NCI-H226 (cell line): ENCODE measurements at places on chromosomes 16 and 17.
A peak's percentile ranks its signal among the peaks of the same experiment; 100 is the strongest.

DNA sequence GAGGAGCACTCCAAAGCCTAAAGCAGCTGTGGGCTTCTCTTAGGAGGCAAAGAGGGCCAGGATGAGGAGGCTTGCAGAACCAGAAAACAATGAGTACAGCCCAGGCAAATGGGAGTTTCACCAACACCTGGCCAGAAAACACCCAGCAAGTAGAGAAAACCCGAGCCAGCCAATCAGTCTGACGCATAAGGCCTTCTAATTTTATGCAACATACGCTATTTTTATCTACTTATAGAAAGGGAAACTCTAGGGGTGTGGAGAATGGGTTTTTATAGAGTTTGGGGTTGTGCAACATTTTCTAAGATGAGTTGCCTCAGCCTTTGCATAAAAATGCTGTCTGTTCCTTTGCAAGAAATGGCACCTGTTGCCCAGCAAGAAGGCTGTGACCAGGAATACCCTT is 529.0 kb upstream of the CDH5 start:
- no peak for DNase-seq

DNA sequence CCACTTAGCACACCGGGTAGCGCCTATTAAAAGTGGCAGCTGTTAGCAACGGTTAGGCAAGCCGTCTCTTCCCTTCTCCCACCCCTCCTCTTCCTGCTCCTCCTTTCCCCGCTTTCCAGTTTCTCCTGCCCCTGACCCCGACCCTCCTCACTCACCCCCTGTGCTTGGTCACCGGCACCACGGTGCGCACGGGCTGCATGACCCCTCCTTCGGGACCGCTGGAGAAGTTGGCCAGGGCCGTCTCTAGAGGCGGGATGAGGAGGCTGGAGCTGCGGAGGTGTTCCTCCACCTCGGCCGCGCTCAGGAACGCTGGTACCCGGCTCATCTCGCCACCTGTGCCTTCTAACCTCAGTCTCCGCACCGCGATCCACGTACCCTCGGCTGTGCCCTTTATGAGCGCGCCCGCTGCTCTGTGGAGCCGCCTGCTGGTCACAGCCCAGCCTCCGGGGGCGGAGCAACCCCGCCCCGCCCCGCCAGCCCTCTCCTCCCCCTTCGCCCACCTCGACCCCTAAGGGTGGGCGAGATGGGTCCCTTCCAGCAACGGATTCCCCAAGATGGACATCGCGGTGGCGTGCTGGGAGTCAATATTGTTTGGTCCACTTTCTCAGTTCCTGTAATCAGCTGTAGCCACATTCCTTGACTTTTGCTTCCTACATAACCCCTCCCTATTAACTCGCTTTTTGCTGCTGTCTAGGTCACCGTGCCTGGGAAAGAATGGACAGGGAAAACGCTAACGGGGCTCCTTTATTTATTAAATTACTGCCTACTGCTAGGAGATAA is at the start of gene CRYM:
Gene CRYM (minus strand): TSS at position 364 of the 780 bp plus-strand sequence. CDS start 39 bp downstream, at position 325.
- DNase-seq: no peak

- no peak for DNase-seq
Measured at GRCh38 chr17:59178266-59178985, 22.9 kb downstream of the PRR11 start.

DNA sequence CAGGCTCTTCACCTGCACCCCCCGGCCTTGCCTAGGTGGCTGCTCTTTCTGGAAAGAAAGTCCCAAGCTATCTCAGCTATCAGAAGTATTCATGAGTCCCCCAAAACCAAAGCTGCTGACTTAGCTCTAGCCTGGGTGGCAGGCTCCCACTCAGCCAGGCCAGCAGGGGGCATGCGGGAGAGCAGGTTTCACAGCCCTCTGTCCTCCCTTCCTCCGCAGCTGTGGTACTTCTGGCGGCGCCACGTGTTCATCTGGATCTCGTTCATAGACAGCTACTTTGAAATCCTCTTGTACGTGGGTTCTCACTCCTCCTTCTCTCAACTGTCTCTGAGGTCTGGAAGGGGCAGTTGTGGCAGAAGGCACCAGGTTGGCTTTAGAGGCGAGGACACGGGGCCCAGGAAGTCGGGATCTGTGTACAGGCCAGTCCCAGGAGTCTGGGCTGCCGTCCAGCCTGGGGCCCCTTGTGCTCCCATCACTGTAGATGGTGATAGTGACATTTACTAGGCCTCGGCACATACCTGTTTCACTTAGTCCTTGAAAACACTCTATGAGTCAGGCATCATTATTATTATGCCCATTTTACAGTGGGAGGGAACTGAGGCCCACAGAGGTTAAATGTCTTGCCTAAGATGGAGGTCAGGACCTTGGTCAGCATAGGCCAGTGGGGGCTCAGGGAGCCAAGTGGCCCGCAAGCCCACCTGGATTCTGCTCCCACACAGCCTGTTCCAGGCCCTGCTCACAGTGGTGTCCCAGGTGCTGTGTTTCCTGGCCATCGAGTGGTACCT is 12.9 kb downstream of the TRPV2 start:
- no peak for DNase-seq

- no peak for DNase-seq
Measured at GRCh38 chr16:12089492-12090150, 113.1 kb downstream of the SNX29 start.

GRCh38 chr17:4136373-4136772 is 6.5 kb downstream of the ZZEF1 start:
- DNase-seq: no peak

DNA sequence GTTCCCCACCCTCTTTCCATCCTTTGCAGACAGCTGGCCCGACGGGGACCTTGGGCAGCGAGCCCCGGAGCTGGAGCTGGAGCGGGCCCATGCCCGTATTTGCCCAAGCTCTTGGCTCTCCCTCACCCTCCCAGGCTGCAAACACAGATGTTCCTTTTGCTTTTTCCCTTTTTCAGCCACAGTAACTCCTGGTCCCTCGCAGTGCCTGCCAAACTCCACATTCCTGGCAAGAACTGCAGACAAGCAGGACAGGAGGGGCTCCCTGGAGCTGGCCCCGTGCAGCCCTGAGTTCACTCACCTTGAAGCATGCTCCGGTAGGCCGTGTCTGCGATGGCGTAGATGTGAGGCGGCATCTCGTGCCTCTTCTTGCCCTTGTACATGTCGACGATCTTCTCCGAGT is 33.9 kb downstream of the MYH11 start:
- DNase-seq: no peak

DNA sequence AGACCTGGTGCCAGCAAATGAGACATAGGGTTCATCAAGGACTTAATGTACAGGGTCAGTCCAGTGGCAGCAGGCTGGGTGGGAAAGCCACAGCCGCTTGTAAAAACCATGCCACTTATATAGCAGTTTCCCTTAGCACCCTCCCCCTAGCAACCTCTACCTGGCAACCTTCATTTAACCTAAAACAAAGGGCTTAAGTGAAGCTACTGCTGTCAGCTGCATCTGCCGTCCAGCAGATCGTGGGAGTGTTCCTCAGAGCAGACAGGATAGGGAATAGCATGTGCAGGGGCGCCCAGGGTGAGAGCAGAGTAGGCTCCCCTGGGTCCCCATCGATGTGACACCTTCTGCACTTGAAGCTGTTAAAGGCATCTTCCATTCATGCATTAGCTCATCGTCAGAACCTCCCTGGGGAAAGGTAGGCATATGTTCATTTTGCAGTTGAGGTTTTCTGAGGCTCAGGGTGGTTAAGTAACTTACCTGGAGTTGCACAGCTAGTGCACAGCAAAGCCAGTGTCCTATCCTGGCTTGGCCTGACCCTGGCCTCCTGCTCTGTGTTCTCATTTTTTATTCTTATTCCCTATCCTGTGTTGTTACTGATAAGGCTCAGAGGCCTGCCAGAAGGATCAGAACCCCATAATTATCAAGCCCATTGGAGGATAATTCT is 112.5 kb downstream of the SOCS1 start:
- no peak for DNase-seq

- peak; percentile 38 for DNase-seq
Measured at GRCh38 chr17:79045842-79046196, 21.9 kb downstream of the C1QTNF1 start.

DNA sequence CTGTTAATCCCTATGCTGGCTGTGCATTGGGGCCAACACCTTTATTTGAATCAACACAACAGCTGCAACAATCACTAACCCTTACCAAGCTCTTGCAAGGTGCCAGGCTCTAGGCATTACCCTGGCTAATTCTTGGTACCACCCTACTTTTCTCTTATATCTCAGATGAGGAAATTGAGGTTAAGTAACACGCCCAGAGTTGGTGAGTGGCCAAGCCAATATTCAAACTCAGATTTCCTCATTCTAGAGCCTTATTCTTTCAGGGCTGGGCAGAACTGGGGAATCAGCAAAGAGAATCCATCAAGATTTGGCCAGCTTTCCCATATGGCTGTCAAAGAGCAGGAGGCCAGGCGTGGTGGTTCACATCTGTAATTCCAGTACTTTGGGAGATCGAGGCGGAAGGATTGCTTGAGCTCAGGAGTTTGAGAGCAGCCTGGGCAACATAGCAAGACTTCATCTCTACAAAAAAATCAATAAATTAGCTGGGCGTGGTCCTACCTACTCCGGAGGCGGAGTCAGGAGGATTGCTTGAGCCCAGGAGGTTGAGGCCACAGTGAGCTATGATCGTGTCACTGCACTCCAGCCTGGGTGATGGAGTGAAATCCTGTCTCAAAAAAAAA is 23.7 kb downstream of the ARSG start:
- DNase-seq: peak; percentile 36

DNA sequence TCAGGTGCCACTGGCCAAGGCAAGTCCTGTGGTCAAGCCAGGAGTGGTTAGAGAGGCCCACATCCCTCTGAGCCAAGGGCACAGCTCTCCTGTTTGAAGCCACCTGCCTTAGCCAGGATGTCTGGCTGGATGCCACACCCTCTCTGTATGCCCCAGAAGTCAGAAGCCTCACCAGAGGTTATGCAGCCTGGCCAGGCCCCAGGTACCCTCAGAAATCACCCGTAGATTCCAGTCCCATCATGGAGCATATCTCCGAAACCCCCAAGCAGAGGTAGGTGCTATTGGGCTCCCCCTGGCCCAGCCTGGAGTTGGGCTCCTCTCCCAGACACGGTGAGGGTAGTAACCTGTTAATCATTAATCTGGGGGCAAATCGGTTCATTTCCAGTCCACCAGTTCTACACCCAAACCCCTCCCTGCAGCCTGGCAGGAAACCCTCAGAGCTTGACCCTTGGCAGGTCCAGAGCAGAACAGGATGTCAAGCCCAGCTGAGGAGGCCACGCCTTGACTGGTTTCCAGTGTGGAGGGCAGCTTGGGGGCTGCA is 60.6 kb upstream of the TMEM97 start:
- DNase-seq: no peak

DNA sequence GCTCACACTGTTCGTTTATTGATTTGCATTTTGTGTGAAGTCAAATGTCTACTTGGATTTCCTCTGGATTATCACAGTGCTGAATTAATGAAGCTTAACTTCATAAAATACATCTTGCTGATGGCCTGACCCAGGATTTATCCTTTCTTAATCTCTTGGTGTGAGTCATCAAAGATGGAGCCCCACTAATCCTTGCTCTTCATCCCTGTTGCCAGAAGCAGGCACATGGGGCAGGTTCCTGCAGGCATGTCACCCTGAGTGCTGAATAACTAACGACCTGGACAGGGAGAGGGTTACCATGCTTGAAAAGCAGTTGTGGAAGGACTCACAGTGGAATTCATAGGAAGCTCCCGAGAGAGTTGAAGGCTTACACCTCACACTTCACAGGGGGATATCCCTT is 56.0 kb upstream of the FA2H start:
- no peak for DNase-seq

GRCh38 chr17:21095735-21096134 is 31.0 kb upstream of the DHRS7B start:
- no peak for DNase-seq

- DNase-seq: no peak
Measured at GRCh38 chr16:57994778-57995177, 5.7 kb downstream of the ZNF319 start.

DNA sequence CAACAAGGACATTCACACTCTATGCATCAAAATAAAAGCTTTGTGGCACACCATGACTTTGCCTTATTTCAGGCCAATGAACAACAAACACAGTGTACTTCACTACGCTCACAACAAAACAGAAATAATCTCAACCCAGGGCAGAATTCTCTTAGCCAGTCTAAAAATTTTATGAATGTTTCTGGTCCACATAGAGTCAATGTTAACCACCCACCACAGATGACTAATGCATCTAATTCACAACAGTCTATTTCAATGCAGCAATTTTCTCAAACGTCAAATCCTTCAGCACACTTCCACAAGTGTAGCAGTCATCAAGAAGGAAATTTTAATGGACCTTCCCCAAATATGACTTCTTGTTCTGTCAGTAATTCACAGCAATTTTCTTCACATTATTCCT is 101.7 kb downstream of the CHD9 start:
- DNase-seq: no peak

DNA sequence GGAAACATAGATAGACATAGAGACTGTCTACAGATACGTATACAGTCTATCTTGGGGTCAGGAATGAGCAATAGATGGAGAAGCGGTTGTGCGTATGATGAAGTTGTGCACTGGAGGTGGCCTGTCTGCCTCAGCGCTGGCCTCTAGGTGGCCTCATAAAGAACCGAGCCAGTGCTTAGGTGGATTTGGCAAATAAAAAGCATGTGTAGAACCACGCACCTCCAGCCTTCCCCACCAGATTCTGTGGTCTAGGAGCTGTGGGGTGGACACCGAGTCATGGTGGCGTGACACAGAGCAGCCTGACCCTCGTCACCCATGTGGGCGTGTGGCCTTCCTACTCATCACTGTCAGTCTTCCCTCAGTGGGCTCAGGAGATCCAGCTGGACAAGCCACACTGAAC is 34.0 kb downstream of the PGS1 start:
- DNase-seq: no peak

- DNase-seq: no peak
Measured at GRCh38 chr16:87161822-87162676, 155.1 kb downstream of the C16orf95 start.

- peak; percentile 73 for DNase-seq
Measured at GRCh38 chr16:88459366-88460073, 6.4 kb downstream of the ZFPM1 start.

DNA sequence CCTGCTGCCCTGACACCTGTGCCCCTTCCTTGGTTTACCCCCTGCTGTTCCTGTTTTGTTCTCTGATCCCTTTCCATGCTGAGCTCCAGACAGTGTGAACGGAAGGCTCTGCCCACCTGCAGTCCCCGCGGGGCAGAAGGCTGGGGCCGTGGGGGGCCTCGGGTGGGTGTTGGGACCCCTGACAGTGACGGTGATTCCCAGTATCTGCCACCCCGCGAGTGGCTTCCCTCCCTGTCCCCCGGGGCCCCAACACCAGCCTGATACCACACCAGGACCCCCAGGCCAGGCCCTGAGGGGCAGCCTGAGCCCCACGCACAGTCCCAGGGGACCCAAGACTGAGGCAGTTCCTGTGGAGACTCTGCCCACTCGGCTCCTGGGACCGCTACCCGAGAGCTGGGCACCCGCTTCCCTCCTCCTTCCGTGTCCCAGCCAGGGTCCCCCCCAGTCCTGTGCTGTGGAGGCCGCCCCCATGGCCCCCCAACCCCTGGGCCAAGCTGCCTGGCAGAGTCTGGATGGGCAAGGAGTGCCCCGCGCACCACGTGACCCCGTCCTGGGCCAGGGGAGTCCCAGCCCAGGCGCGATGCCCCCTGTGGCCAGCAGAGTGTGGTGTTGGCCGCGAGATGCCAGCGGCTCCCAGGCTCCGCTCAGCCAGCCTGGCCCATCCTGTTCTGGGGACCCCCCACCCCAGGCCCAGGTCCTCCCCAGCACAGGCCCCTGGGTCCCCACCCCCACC is 10.0 kb upstream of the C1QTNF8 start:
- DNase-seq: peak; percentile 57

GRCh38 chr16:69613378-69614154 is 47.8 kb downstream of the NFAT5 start:
- no peak for DNase-seq
